Spinal cord (tissue), 10 donors: ENCODE measurements at places on chromosomes 6 and 20. TPM values are rescaled to one million over a fixed set of nuclear protein-coding genes. Genes with fewer than 3 reads are reported as not detected.

MAP3K5 gene
- 8.5 TPM for total RNA-seq

LTA gene
- total RNA-seq = 0.11 TPM

HDGFL1 gene
- not detected for total RNA-seq

GRCh38 chr6:15712797-15713196 is 50.0 kb upstream of the DTNBP1 start:
- H3K27ac ChIP-seq = no peak overlapping the region
- H3K4me1 ChIP-seq = no peaks in the 10 kb centered on the region
- H3K36me3 ChIP-seq = no peaks in the 10 kb centered on the region
- H3K27me3 ChIP-seq = no peaks in the 10 kb centered on the region

GRCh38 chr6:75437421-75437891 is 56.1 kb downstream of the FILIP1 start:
- no peak overlapping the region for H3K4me3 ChIP-seq
- DNase-seq = no peak
- no peaks in the 10 kb centered on the region for H3K4me1 ChIP-seq
- no peaks in the 10 kb centered on the region for H3K36me3 ChIP-seq

DNA sequence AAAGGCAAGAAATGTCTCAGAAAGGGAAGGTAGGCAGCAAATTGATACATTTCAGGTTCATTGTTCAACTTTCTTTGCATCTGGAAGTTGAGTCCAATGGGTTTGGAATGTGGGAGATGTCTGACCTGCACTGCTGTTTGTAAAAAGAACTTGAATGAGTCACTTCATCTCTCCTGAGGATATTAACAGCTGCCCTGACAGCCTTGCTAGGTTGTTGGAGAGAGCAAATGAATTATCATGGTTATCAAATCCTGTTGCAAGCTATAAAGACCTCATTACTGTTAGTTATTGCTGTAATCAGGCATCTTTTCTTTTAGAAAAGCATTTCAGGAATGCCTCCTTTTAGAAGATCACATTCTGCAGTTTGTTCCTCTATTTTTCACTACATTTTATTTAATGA is 23.0 kb upstream of the FLRT3 start:
- H3K27me3 ChIP-seq = no peaks in the 10 kb centered on the region
- no peak for DNase-seq
- H3K4me1 ChIP-seq = no peaks in the 10 kb centered on the region
- H3K36me3 ChIP-seq = no peaks in the 10 kb centered on the region
- H3K27ac ChIP-seq = no peak overlapping the region

- H3K27me3 ChIP-seq = no peaks in the 10 kb centered on the region
- no peaks in the 10 kb centered on the region for H3K36me3 ChIP-seq
- peaks cover 46% of the 10 kb centered on the region for H3K4me1 ChIP-seq
- no peak overlapping the region for H3K27ac ChIP-seq
These were observed 12.8 kb upstream of the ARMC12 start for GRCh38 chr6:35724059-35724458.

DNA sequence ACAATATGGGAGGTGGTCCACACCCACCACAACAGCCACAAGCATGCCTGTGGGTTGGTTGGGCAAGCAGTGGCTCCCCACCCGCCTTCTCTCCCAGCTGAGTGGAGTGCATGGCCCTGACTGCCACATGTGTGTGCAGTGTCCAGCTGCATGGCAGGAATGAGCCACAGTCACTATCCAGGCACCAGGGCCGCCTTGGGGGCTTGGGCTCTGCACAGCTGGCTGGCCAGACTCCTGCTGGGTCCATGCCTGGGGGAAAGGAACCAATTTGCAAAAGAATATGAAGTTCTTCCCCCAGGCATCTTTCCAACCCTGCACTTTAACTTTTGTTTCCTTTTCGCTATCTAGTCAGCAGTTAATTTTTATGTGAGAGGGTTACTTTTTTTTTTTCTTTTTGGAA is 11.6 kb upstream of the ASCC3 start:
- no peak for DNase-seq
- no peaks in the 10 kb centered on the region for H3K36me3 ChIP-seq
- no peaks in the 10 kb centered on the region for H3K27me3 ChIP-seq
- no peak overlapping the region for H3K27ac ChIP-seq

GRCh38 chr6:118469468-118469867 is 78.6 kb upstream of the PLN start:
- H3K27ac ChIP-seq = no peak overlapping the region
- no peaks in the 10 kb centered on the region for H3K27me3 ChIP-seq
- no peak overlapping the region for H3K4me3 ChIP-seq
- H3K4me1 ChIP-seq = no peaks in the 10 kb centered on the region

GRCh38 chr20:50680105-50680960 is 11.0 kb downstream of the RIPOR3 start:
- DNase-seq = peak; percentile 93
- no peaks in the 10 kb centered on the region for H3K36me3 ChIP-seq
- peaks cover 12% of the 10 kb centered on the region for H3K4me1 ChIP-seq
- H3K27ac ChIP-seq = no peak overlapping the region

GRCh38 chr6:71852948-71853347 is 33.4 kb upstream of the RIMS1 start:
- H3K36me3 ChIP-seq = no peaks in the 10 kb centered on the region
- H3K4me1 ChIP-seq = no peaks in the 10 kb centered on the region
- no peak overlapping the region for H3K4me3 ChIP-seq
- DNase-seq = no peak

GRCh38 chr6:36605560-36606391 is 11.6 kb downstream of the SRSF3 start:
- H3K4me3 ChIP-seq = no peak overlapping the region
- DNase-seq = no peak
- H3K36me3 ChIP-seq = peaks cover 39% of the 10 kb centered on the region
- H3K27ac ChIP-seq = no peak overlapping the region

DNA sequence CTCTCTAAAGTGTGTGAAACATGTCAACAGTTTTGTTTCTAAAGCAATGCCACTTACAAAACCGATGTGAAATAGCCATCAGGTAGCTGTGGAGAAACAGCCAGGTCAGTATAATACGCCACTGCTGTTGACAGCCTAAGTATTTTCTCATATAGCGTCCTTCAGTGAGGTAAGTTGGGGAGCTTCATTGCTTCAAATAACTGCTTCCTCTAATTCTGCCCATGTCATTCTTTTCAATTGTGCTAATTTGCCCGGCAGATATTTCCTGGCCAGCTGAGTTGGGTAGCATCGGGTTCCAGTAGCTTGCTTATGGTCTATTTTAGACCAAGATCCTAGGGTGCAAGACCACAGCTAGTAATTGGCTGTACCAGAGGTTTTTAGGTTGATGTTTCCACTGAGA is 2.1 kb upstream of the ARMC2 start:
- no peaks in the 10 kb centered on the region for H3K4me1 ChIP-seq
- H3K4me3 ChIP-seq = no peak overlapping the region
- no peaks in the 10 kb centered on the region for H3K27me3 ChIP-seq
- H3K27ac ChIP-seq = no peak overlapping the region
